Cardiac muscle cell (in vitro differentiated cells and primary cell): ENCODE measurements at places on chromosomes 5 and 9. TPM values are rescaled to one million over a fixed set of nuclear protein-coding genes. Genes with fewer than 3 reads are reported as not detected.

DNA sequence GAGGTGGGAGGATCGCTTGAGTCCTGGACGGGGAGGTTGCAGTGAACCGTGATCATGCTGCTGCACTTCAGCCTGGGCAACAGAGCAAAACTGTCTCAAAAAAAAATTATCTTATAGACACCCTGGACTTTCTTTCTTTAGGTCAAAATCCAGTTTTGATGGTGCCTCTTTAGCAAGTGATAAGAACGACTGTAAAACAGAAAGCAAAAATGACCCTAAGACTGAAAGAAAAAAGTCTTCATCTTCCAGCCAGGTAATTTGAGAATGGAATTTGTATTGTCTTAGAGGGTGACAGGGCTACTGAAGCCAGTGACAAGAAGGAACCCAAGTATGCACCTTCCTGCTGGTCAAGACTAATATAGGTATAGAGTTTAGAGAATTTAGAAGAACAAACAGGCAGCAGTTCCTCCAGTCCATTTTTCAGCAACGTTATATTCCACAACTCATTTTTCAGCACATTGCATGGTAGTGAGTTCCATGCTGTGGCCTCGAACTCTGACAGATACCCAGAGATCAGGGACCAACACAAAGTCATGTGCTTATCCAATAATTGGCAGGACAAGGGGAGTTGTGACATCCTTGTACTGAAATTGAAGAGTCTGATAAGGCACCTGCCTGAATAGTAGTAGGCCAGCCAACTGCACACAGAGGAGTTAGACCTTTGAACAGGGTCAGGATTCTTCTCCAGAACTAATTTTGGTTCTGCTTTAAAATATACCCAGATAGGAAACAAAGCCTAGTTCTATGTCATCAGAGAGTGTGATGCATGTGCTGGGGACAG lies 46.5 kb downstream of the GRAMD2B start:
- DNase-seq, result no peak

GRCh38 chr9:113720495-113720894 lies 155.6 kb upstream of the ZNF618 start:
- no peak for DNase-seq

DNA sequence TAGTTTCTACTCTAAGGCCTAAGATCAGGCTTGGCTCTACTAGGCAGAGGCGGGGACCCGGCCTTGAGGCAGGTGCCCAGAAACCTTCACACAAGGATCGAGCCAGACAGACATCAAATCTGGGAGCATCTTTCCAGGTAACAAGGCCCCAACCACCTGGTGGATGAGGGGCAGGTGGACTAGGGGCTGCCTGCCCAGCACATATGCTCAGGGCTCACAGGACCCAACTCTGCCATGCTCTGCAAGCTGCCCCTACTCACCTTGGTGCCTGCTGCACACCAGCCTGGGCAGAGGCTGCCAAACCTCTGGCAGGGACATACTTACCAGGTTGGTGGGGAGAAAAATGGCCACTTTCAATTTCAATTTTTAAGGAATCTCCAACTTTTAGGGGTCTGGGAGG lies 2.2 kb upstream of the ZNF618 start:
- no peak for DNase-seq

DNA sequence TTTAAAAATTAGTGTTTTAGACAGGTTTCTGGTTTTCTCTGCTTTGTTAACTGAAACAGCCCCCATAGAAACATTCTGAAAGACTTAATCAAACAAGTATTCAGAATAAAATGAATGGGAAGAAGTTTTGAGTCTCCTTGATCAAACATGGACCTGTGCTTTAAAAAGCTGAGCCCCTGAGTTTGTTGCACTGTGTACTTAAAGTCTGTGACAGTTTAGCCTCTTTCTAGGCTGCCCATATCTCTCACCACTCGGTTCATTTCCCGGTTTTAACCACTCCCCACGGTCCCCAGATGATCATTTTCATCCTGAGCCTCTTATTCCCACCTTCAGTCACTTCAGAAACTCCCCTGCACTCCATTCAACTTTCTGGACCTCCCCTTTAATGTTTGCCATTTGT lies 215.9 kb upstream of the DMRT1 start:
- no peak for DNase-seq

DNA sequence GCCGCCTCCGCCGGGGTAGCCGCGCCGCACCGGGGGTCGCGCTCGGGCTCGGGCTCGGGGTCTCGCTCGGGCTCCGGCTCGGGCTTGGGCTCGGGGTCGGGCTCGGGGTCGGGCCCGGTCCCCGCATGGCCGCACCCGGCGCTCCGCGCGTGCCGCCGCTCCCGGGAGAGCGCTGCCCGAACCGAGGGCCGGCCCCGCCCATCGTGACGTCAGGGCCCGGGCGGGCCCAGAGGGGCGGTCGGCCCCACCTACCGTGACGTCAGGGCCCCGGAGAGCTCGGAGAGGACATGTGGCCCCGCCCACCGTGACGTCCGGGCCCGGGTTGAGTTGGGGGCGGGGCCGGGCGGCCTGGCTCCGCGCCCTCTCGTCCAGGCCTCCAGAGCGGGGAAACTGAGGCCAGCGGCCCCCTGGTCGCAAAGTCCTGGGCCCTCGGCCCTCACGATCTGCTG lies at the start of gene NSMF:
NSMF (minus strand) TSS at position 183 of the 449 bp plus-strand sequence. CDS start 232 bp downstream, outside the sequence.
- peak; percentile 98 for DNase-seq

DNA sequence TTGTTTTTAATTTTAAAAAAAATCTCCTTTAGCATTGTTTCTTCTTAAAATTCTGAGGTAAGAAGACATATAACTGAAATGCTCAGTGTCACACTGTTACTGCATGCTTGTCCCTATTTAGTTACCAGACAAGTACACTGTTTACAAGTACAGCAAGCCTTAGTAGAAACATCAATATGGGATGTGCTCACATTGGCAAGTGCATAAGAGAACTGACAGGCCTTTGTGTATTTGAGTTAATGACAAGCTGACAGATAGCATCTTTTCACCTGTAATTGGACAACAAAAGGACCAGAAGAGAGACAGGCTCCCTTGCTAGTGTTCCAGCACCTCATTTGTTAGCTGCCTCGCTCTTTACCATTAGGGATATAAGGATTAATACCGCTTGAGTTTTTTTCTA lies 63.6 kb downstream of the PDE4D start:
- no peak for DNase-seq

GRCh38 chr5:160260881-160261815 lies 31.8 kb downstream of the FABP6 start:
- DNase-seq, result peak; percentile 98

GRCh38 chr5:98121036-98121936 lies 652.2 kb upstream of the RGMB start:
- DNase-seq, result no peak

GRCh38 chr5:137492331-137492730 lies 6.8 kb downstream of the SPOCK1 start:
- DNase-seq, result peak; percentile 56

- DNase-seq, result no peak
Observed at GRCh38 chr5:21856987-21857386, 996.2 kb downstream of the CDH12 start.

DNA sequence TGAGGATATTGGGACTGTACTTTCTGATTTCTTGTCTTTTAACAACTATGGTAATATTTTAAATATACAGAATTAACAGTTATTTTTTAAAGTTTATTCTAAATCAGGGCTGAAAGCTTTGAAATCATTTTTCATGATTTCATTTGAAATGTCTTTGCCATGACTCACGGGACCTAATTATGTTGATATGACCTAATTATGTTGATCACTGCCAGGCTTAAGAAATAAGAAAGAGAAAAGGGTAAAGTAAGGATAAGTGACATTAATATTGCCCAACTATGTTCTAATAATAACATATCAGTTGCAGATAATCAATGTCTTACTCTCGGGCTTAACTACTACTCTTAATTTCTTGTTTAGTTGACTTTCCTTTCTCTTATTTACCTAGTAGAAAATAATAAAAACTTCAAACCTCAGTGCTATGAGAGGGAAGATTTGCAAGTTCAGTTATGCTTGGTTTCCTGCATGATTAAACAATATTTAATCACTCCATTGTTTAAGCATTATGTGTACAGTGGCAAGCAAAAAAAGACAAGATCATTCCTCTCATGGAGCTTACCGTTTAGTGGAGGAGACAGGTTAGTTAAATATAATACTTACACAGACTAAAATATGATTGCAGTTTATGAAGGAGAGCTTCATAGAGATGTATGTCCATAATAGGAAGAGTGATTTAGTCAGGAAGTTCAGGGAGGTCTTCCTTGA lies 67.0 kb upstream of the EIF4EBP3 start:
- no peak for DNase-seq

PDCD1LG2 gene
- total RNA-seq, result not detected in 2 replicates

C5orf63 gene
- 0.06 and 0.46 TPM in 2 replicates for total RNA-seq

ACSL6 gene
- 0.18 and 0.56 TPM in 2 replicates for total RNA-seq

CCDC192 gene
- total RNA-seq, result not detected in 2 replicates

TNC gene
- total RNA-seq, result 29.7 and 39.2 TPM in 2 replicates

RNF130 gene
- total RNA-seq, result 73.0 and 83.0 TPM in 2 replicates
